ENCODE measurements at places on chromosomes 6 and 20.

GRCh38 chr6:163199371-163199770 lies 215.1 kb upstream of the QKI start:
- no peak for DNase-seq

- DNase-seq, result no peak
Observed at GRCh38 chr6:81849248-81849647, 96.8 kb upstream of the TENT5A start.

GRCh38 chr6:10719296-10719963 lies 3.4 kb upstream of the TMEM14C start:
- no peak for DNase-seq

GRCh38 chr6:84847390-84848160 lies 83.2 kb upstream of the TBX18 start:
- no peak for DNase-seq

DNA sequence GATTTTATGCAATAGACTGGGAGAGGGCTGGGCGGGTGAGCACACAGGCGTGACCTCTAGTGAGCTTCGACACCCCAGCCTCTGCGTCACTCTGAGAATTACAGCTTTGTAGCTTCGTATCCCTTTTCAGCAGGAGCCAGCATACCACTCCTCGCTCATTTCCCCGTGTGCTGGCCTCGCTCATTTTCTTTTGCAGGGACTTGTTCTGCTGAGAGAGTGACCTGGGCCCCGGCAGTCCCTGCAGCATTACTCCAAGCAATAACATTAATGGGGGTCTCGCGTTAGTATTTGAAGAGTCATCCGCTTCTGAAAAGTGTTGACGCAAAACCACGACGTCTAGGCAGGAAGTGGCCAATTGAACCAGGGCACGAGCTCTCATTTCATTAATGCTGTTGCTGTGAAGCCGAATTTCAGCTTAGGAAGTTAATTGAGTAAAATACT lies 193.7 kb downstream of the QKI start:
- DNase-seq, result no peak

GRCh38 chr6:36076178-36077063 lies 48.8 kb downstream of the MAPK14 start:
- no peak for DNase-seq

GRCh38 chr6:125157725-125158124 lies 4.2 kb downstream of the TPD52L1 start:
- no peak for DNase-seq

- no peak for DNase-seq
Observed at GRCh38 chr6:43966374-43966658, 160.9 kb downstream of the MRPL14 start.

- DNase-seq, result no peak
Observed at GRCh38 chr6:2937627-2938003, 33.8 kb downstream of the SERPINB6 start.

- DNase-seq, result no peak
Observed at GRCh38 chr6:116106146-116106545, 5.5 kb downstream of the NT5DC1 start.

GRCh38 chr6:41581381-41581991 lies 35.3 kb downstream of the FOXP4 start:
- DNase-seq, result no peak

DNA sequence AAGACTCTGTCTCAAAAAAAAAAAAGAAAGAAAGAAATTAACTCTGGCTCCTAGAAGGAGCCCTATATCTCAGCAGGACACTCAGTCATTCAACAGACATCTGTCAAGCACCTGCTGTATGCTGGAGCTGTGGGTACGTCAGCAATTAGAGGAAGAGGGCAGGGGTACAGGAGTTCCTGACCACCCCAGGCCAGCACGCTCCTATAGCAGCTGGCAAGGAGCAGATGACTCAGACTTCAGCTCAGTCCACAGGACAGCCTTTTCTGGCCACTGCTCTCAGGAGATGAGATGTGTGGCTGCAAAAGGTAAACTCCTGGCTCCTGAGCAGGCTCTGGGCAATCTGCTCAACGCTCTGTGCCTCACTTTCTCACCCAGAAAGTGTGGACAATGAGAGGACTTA lies 1.7 kb upstream of the RTEL1 start:
- no peak for DNase-seq

- peak; percentile 39 for DNase-seq
Observed at GRCh38 chr6:128807577-128807976, 75.4 kb upstream of the LAMA2 start.

DNA sequence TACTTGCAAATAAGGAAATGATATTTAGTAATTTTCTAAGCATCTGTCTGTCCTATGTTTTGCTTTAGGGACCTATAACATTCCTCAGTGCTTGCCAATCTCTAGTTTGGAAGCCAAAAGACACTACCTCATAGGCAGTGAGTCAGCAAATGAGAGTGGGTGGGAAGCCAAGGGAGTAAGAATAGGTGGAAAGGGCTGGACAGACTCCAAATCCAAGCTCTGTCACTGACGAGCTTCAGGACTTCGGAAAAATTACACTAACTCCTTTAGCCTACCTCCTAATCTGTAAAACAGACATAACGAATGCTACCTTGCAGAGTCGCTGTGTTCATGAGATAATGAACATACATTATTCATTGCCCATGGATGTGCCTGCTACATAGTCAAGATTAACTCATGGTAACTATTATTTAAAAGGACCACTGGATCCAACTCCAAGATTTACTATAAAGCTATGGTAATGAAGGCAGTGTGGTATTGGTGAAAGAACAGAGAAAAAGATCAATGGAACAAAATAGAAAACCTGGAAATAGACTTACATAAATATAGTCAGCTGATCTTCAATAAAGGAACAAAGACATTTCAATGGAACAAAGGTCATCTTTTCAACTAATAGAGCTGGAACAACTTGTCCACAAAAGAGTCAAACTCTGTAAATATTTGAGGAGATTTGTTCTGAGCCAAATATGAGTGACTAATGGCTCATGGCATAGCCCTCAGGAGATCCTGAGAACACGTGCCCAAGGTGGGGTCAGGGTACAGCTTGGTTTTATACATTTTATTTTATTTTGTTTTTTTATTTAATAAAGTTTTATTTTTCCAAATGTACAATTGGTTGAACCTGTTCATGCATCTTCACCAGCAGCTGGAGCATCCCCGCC lies 64.1 kb downstream of the FAM50B start:
- DNase-seq, result no peak

GRCh38 chr6:145643760-145644159 lies 91.6 kb downstream of the EPM2A start:
- DNase-seq, result no peak

Data from neural progenitor cell (in vitro differentiated cells).